Daoy (cell line): ENCODE measurements at places on chromosomes 12 and 14.

DNA sequence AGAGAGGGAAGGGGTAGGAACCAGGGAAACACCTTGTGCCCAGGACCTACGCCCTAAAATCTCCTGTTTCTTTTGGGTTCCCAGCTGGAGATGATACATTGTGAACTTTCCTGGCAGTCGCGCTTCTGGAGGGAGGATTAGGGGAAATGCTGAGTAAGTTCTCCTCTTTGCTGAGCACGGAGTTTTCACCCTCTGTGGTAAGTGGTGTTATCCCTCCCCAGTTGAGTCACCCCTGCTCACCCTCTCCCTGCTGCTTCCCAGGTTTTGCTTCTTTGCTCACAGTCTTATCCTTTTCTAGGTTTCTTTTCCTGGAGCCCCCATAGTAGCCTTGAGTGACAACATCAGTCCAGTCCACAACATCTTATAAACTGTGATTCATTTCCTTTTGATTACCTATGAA lies 789.1 kb downstream of the TMEM121 start:
- no peak for DNase-seq

- no peak for DNase-seq
Observed at GRCh38 chr12:3775385-3776035, 22.6 kb upstream of the CRACR2A start.

- DNase-seq = peak; percentile 82
Observed at GRCh38 chr12:7369274-7369729, 65.4 kb downstream of the ACSM4 start.

DNA sequence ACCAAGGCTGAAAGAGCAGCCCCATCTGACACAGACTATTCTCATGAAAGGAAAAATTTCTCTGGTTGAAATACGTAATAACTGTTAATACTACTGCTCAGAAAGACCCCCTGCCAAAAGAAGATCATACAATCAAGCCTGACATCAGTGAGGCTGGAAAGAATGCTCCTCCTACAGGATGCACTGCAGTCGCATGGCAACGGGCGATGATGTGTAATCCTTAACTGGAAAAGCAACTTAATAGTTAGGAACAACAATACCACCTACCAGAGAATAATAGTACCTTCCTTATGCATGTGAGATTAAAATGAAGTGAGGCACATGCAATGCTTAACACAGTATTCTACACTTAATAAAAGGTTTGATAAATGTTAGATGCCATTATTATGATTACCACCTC lies 1.2 kb upstream of the GOLGA5 start:
- no peak for DNase-seq

DNA sequence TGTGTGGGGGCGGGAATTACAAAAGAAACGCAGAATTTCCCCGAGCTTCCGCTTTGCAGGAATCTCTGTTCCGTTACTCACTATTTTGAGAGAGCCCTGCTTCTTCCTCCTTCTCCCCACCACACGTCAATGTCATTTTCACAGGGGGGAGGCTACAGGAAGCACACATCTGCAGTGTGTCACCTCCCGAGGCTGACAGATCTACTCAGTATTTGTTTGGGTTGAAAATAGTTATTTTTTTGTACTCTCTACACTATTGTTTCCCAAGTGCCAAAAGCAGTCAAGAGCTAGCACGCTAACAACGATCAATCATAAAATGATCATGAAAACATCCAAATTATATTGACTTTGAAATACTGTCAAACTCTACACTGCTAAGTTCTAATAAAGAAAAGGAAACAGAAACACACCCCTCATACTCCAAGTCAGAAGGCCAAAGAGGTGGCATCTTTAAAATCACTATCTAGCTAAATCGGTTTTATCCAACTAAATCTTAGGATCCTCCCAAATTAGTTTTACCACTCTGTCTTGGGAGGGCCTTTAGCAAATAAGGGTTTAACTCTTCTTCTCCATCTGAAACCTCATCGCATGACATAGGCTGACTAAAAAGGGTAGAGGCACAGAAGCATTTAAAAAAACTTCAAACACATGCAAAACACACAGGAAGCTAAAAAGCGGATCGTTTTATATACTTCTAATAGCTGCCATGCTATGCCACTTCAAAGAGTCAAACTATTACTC lies 51.8 kb downstream of the FOXN3 start:
- DNase-seq = no peak

- peak; percentile 84 for DNase-seq
Observed at GRCh38 chr12:94714378-94715114, 64.2 kb upstream of the TMCC3 start.

- no peak for DNase-seq
Observed at GRCh38 chr14:32622742-32623141, 293.6 kb downstream of the AKAP6 start.
